ENCODE measurements at places on chromosomes 6 and 20. TPM values are rescaled to one million over a fixed set of nuclear protein-coding genes. Genes with fewer than 3 reads are reported as not detected.

GTF2H4 gene
- 20.6 TPM for polyA plus RNA-seq

SEC63 gene
- polyA plus RNA-seq: 23.0 TPM

GJA10 gene
- polyA plus RNA-seq: not detected

ZBTB46 gene
- 1.0 TPM for polyA plus RNA-seq

ULBP1 gene
- polyA plus RNA-seq: 0.04 TPM

BTN1A1 gene
- polyA plus RNA-seq: not detected

LAMA5 gene
- 329 TPM for polyA plus RNA-seq

Measured in esophagus (tissue), 2 donors.